Activated CD4-positive, alpha-beta T cell treated with anti-CD3 and anti-CD28 coated beads for 1 hour (primary cell): ENCODE measurements at places on chromosomes 3 and 15.

GRCh38 chr3:174441588-174442301 lies 417.4 kb upstream of the NAALADL2 start:
- DNase-seq, result no peak

GRCh38 chr3:17258823-17259436 lies 374.2 kb downstream of the PLCL2 start:
- no peak for DNase-seq

DNA sequence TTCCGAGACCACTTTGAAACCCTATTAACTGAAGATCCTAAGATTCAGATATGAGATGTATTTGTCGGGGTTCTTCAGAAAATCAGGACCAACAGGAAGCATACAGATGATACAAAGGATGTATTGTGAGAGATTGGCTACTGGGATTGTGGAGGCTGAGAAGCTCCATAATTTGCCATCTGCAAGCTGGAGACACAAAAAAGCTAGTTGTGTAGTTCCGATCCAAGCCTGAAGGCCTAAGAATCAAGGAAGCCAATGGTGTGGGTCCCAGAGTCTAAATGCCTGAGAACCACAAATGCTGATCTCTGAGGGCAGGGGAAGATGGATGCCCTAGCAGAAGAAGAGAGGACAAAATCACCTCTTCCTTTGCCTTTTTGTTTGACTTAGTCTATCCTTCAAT lies 10.9 kb upstream of the PLSCR1 start:
- DNase-seq, result no peak

DNA sequence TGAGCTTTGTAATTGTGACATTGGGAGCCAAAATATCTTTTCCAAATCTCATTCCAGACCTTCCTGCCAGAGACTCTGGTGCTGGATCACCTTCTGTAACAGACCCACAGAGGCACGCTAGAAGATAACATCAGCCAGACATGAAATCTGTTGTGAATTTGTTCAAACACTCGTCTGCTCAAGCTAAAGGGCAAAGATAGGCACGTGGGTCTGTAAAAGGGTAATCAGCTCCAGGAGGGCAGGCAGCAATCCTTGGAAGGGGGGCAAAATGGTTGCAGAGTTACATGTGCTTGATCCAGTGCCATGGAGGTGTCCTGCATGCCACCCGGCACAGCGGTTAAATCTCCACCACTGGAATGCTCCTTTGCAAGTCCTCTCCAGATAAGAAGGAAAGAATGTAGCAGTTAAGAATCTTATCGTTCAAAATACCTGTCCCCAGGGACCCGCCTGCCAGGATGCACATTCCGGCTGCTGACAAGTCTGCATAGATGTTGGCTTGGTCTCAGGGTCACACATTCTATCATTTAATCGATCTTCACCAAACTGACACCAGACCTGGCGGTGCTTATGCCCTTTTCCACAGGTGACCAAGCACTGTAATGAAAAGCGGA lies 74.8 kb downstream of the ADAMTS9 start:
- DNase-seq, result no peak

GRCh38 chr3:196115678-196116083 lies 33.8 kb upstream of the TFRC start:
- no peak for DNase-seq

DNA sequence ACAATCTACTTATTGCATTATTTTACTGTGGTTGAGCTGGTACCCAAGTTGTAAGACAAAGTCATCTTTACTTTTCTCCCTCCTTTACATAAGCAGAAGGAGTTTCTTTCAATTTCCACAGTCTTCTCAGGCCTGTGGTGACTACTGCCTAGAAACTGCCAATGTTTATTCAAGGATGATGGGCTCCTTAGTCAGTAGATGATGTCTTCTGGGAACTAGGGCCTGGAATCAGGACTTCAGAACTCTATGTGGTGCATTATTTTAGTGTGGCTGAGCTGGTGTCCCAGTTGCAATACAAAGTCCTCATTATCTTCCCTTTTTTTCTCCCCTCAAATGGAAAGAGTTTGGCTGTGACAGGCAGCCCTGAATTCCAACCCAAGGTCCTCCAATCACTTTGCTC lies 1762.5 kb downstream of the SI start:
- DNase-seq, result no peak

GRCh38 chr3:114452937-114453336 lies 159.1 kb downstream of the TIGIT start:
- no peak for DNase-seq

DNA sequence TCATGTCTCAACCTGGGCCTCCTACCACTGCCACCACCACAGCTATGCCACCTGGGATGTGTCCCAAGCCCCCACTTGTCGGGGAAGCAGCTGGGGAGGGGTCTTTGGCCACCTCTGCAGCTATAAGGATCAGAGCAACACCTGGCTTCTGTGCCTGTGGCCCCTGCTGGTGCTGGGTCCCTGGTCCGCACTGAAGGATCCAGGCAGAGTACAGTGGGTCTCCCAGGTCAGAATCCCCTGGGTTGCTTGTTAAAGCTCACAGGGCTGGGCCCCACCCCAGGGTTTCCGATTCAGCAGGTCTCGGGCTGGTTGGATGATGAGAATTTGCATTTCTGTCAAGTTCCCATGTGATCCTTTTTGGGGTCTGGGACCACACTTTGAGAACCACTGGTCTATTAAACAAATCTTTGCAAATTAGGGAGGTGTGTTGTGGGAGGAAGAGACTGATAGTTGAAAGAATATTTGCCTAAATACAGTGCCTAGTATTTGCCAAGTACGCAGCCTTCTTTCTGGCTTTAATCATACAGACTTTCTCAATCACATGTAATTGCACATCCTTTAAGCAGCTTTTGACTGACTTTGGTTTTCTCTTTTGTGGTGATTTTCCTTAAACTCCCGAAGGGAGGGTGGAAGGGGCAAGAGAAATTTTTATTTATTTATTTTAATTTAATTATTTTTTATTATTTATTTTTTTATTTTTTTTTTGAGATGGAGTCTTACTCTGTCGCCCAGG lies 127.3 kb downstream of the IGF1R start:
- DNase-seq, result no peak

DNA sequence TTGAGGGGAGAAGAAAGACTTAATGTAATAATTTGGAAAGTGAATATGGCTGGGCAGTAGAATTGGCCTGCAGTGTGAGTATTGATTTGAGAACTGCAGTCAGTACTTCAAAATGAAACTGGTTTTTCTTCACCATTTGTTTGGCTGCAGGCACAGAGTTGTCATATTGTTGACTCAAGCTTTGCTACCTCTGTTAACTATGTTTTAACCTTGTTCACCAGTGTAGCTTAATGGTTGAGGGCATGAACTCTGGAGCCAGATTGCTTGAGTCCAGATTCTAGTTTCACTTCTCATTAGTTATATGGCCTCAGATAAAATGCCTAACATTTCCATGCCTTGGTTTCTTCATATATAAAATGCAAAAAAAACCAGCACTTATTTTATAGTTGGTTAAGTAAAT lies 64.1 kb downstream of the CFAP44 start:
- no peak for DNase-seq

GRCh38 chr3:152281133-152281713 lies 12.5 kb downstream of the MBNL1 start:
- no peak for DNase-seq

GRCh38 chr3:185815391-185816282 lies 9.2 kb downstream of the IGF2BP2 start:
- DNase-seq, result no peak

DNA sequence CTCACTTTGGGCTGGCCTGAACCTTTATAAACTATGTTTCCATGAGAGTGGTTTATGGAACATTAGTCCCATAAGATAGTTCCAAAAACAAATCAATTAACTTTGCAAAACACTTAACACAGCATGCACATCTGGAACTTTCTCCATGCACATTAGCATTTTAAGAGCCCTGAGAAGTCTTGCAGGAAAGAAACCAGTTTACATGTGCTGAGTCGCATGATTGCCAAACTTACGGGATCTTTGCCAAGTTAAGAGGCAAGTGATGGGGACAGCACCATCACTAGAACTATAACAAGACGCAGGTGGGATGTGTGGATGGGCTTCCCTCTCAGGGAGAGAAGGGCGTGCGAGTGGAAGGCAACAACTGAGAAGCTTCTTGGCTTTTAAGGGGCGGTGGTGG lies 20.7 kb downstream of the ADAMTS9 start:
- no peak for DNase-seq

GRCh38 chr3:14823910-14824629 lies 5.3 kb downstream of the FGD5 start:
- no peak for DNase-seq

DNA sequence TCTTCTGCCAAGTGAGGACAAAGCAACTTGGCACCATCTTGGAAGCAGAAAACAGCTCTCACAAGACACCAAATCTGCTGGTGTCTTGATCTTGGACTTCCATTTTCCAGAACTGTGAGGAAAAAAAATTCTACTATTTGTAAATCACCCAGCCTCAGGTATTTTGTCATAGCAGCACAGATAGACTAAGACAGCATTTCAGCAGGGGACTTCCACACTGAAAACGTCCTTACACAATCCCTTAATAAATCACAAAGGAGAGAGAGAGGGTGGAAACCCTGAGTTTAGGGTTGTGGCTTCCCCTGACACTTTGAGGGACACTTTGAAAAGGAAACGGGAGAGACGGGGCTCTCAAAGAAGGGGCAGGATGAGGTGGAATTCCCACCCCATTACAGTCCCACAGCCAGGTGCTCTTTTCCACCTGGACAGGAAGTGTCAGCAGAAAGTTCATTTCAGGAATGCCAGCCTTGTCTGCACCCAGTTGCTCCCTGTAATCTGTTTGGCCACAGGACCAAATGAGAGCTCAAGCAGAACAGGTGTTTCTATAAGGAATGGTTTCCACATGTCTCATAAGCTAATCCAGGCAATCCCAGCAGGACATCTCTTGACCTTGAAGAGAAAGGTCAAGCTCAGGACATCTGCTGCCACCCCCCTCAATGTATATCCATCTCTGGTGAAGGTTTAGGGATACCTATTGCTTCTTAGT lies 51.3 kb downstream of the MYLK start:
- DNase-seq, result no peak

GRCh38 chr3:56880720-56881575 lies 79.2 kb upstream of the ARHGEF3 start:
- DNase-seq, result no peak
